T-helper 17 cell (primary cell): ENCODE measurements at places on chromosomes 12 and 14. TPM values are rescaled to one million over a fixed set of nuclear protein-coding genes. Genes with fewer than 3 reads are reported as not detected.

DNA sequence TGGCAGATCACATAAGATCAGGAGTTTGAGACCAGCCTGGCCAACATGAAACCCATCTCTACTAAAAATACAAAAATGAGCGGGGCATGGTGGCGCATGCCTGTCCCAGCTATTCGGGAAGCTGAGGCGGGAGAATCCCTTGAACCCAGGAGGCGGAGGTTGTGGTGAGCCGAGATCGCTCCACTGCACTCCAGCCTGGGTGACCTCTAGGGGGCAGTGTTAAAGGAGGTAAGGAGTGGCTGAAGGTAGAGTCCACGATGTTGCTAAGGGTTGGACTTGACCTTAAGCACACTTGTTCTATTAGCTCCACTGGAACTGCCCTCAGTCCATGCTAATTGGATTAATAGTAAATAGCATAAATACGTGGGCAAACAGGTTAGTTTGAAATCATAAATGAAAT, 62.4 kb upstream of the PSMC1 start:
- H3K4me1 ChIP-seq: peaks cover 2% of the 10 kb centered on the region
- DNase-seq: no peak
- peaks cover 53% of the 10 kb centered on the region for H3K27me3 ChIP-seq
- H3K4me3 ChIP-seq: no peak overlapping the region
- peak overlapping the region; percentile 29 for H3K27ac ChIP-seq
- no peaks in the 10 kb centered on the region for H3K36me3 ChIP-seq

DNA sequence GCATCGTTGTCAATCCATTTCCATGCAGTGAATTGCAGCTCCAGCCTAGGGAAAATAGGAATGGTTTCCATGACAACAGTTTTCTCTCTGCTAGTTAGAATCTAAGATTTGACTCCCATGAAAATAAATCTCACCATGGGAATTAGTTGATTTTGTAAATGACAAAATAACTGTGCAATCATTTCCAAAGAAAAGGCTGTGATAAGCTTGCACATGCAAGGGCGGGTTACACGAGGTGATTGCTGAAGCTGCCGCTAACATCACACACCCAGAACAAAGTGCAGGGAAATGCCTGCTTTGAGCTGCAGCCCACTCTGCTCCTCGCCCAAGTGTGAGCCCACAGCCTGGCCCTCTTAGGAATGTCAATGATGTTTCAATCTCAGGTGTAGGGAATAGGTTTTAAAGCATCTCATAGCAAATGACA, 53.8 kb downstream of the TRIM9 start:
- DNase-seq: no peak
- no peaks in the 10 kb centered on the region for H3K4me1 ChIP-seq
- H3K27me3 ChIP-seq: peaks cover 39% of the 10 kb centered on the region
- no peak overlapping the region for H3K4me3 ChIP-seq

- no peak overlapping the region for H3K27ac ChIP-seq
- H3K4me3 ChIP-seq: no peak overlapping the region
- H3K27me3 ChIP-seq: peaks cover 6% of the 10 kb centered on the region
- DNase-seq: no peak
Measured at GRCh38 chr14:90727082-90727481, 89.1 kb downstream of the TTC7B start.

- H3K4me3 ChIP-seq: no peak overlapping the region
- H3K4me1 ChIP-seq: no peaks in the 10 kb centered on the region
- no peak overlapping the region for H3K27ac ChIP-seq
- DNase-seq: no peak
- no peaks in the 10 kb centered on the region for H3K27me3 ChIP-seq
Measured at GRCh38 chr12:97982684-97983083, 520.1 kb downstream of the RMST start.

GRCh38 chr12:43882578-43883178, 46.8 kb downstream of the TMEM117 start:
- peaks cover 11% of the 10 kb centered on the region for H3K4me1 ChIP-seq
- H3K27ac ChIP-seq: no peak overlapping the region
- H3K36me3 ChIP-seq: no peaks in the 10 kb centered on the region
- no peaks in the 10 kb centered on the region for H3K27me3 ChIP-seq
- no peak overlapping the region for H3K4me3 ChIP-seq

DNA sequence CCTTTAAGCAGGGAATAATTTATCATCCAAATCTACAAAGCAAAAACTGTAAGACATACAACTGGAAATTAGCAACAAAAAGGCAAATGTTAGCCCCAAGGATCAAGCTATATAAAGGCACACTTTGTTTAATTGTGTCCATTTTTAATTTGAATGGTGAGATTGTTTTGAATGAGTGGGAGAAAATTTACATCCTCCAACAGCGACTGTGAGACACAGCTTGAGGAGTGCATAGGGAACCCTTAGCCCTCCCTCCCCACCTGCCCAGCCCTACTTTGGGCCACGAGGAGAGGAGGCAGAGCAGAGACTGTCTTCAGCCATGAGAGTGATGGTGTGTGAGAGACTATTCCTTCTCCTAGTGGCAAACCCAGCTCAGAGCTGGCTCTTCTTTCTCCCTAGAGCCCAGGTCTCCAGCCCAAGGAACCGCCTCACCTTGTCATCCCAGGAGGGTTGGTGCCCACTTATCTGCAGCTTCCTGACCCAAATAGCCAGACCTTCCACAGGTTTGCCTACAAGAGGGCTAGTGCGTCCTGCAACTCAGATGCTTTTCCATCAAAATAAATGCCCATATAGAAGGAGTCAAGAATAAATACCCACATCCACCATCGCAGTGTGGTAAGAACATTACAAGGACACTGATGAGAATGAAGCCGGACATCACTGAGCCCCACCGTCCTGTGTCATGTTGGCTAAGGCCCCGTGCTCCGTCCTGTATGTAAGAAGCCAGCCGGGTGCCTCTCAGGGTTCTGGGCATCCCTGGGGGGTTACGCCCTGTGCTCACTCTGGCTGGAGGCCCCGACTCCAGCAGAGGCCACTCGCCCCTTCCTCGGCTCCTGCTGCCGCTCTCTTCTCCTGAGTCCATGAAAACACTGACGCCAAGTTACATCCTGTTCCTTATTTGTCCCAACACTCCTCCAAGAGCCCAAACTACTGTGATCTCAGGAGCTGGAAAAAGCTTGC, 36.4 kb upstream of the C14orf180 start:
- H3K4me1 ChIP-seq: peaks cover 5% of the 10 kb centered on the region
- no peak overlapping the region for H3K27ac ChIP-seq
- no peak overlapping the region for H3K4me3 ChIP-seq
- peaks cover 50% of the 10 kb centered on the region for H3K27me3 ChIP-seq

GRCh38 chr12:120126635-120127005, 10.1 kb upstream of the RAB35 start:
- H3K36me3 ChIP-seq: peaks cover 6% of the 10 kb centered on the region
- no peak overlapping the region for H3K4me3 ChIP-seq

- peaks cover 2% of the 10 kb centered on the region for H3K36me3 ChIP-seq
- DNase-seq: no peak
- peaks cover 80% of the 10 kb centered on the region for H3K27me3 ChIP-seq
Measured at GRCh38 chr12:109309381-109310246, 530 bp upstream of the FOXN4 start.

GRCh38 chr12:108977360-108977759, 43.5 kb downstream of the SVOP start:
- no peaks in the 10 kb centered on the region for H3K36me3 ChIP-seq
- no peaks in the 10 kb centered on the region for H3K27me3 ChIP-seq
- H3K4me1 ChIP-seq: no peaks in the 10 kb centered on the region
- no peak overlapping the region for H3K4me3 ChIP-seq
- DNase-seq: no peak
- no peak overlapping the region for H3K27ac ChIP-seq

GRCh38 chr14:75545907-75546306, 23.6 kb downstream of the BATF start:
- H3K4me3 ChIP-seq: no peak overlapping the region
- H3K4me1 ChIP-seq: peaks cover 52% of the 10 kb centered on the region
- H3K36me3 ChIP-seq: peaks cover 11% of the 10 kb centered on the region
- DNase-seq: no peak
- no peaks in the 10 kb centered on the region for H3K27me3 ChIP-seq

GRCh38 chr14:61112506-61112905, 131.5 kb downstream of the SLC38A6 start:
- no peak for DNase-seq
- peaks cover 3% of the 10 kb centered on the region for H3K4me1 ChIP-seq
- H3K36me3 ChIP-seq: peaks cover 2% of the 10 kb centered on the region
- H3K27me3 ChIP-seq: peaks cover 11% of the 10 kb centered on the region

- H3K27me3 ChIP-seq: peaks cover 70% of the 10 kb centered on the region
- no peaks in the 10 kb centered on the region for H3K36me3 ChIP-seq
- H3K4me1 ChIP-seq: peaks cover 17% of the 10 kb centered on the region
- no peak for DNase-seq
Measured at GRCh38 chr12:120643574-120643973, 3.1 kb downstream of the CABP1 start.

GRCh38 chr12:23473071-23473470, 476.4 kb downstream of the SOX5 start:
- H3K27me3 ChIP-seq: no peaks in the 10 kb centered on the region
- no peak overlapping the region for H3K4me3 ChIP-seq
- no peak overlapping the region for H3K27ac ChIP-seq
- H3K36me3 ChIP-seq: no peaks in the 10 kb centered on the region
- no peak for DNase-seq

DNA sequence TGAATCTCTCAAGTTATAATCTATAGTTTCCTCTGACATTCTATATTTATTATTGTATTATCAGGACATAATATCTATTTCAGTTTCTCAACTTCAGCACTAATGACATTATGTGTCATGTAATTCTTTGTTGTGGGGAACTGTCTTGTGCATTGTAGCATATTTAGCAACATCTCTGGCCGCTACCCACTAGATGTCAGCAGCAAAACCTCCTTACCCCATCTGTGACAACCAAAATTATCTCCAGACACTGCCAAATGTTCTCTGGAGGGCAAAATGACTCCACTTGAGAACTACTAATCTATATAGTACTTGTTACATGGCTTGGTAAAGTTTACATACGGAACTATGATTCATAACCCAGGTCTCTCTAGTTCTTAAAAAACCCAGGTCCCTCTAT, 110.2 kb downstream of the RASSF9 start:
- H3K4me3 ChIP-seq: no peak overlapping the region
- H3K36me3 ChIP-seq: no peaks in the 10 kb centered on the region
- no peak for DNase-seq
- H3K27ac ChIP-seq: no peak overlapping the region
- no peaks in the 10 kb centered on the region for H3K4me1 ChIP-seq

DNA sequence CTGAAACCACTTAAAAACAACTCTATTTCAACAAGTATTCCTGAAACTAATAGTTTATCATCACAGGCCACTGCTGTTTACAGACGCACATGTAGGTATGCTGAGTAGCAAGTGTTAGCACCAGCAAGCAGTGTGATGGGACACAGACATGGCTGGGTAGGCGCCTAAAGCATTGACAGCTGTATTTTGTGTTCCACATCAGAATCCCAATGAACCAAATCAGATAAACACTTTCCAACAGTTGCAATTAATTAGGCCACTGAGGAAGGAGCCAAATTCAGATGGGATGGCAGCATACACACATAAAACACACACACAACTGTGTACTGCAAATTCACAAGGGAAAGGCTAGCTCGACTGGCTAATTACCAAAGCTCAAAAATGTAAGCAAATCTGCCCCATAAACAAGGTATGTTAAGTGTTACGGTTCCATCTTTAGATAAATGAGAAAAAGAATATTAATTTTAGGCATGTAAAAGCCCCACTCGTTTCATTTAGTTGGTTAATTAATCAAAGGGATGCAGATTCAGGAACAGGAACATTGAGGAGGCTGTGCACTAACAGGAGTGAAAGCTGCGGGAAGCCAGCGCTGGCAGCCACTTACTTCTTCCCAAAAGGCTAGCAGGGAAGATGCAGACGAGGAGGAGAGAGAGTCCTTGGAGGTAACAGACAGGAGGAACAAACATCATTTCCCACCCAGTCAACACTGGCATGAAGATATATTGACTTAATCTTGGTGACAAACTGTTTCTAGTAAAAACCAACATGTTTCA, 33.4 kb downstream of the AMN start:
- no peak overlapping the region for H3K27ac ChIP-seq
- H3K27me3 ChIP-seq: no peaks in the 10 kb centered on the region
- no peak overlapping the region for H3K4me3 ChIP-seq
- DNase-seq: no peak

Gene ST8SIA1
- 7.6 TPM for total RNA-seq

Gene SCFD1
- 77.3 TPM for total RNA-seq

Gene PTPRQ
- not detected for total RNA-seq

Gene EEA1
- 16.1 TPM for total RNA-seq

Gene WNT1
- total RNA-seq: 2.3 TPM

Gene TM9SF1
- total RNA-seq: 22.6 TPM

Gene RHOF
- 121 TPM for total RNA-seq

Gene GPX2
- not detected for total RNA-seq

Gene CFAP251
- total RNA-seq: 1.1 TPM
